ENCODE measurements at places on chromosomes 3 and 15.

DNA sequence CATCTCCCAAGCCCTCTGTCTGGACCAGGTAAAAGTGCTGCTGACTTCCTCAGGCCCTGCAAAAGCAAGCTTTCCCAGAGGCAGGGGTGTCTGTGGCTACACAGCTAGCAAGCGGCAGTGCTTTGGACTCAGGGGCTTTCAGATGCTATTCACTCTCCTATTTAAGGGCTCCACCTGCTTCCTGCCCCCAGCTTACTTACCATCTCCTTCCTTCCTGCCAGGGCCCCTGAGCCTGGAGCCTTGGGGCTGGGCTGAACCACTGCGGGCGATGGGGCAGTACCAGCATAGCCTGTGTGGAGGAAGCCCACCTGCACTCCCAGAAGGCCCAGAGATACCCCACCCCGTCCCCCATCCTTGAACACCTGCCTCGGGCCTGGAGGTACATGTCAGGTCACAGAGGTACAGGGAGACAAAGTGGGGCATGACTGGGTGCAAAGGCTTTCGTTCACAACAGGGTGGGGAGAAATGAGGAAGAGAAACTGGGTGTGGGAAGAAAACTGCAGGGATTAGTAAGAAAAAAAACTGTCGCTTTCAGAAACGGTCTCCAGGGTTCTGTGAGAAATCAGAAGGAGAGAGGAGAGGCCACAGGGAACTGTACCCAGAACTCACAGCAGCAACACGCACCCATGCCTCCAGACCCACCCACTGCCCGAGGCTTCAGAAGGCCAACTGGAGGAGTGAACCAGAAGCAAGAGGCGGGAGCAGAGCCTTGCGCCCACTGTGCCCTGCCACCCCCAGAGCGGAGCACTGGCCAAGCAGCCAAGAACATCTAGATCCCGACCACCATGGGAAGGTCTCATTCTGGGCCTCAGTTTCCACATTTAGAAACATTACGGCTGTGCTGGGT lies 49.5 kb downstream of the CCDC12 start:
- DNase-seq = no peak

- DNase-seq = no peak
Observed at GRCh38 chr3:14929310-14930074, 17.9 kb upstream of the NR2C2 start.

DNA sequence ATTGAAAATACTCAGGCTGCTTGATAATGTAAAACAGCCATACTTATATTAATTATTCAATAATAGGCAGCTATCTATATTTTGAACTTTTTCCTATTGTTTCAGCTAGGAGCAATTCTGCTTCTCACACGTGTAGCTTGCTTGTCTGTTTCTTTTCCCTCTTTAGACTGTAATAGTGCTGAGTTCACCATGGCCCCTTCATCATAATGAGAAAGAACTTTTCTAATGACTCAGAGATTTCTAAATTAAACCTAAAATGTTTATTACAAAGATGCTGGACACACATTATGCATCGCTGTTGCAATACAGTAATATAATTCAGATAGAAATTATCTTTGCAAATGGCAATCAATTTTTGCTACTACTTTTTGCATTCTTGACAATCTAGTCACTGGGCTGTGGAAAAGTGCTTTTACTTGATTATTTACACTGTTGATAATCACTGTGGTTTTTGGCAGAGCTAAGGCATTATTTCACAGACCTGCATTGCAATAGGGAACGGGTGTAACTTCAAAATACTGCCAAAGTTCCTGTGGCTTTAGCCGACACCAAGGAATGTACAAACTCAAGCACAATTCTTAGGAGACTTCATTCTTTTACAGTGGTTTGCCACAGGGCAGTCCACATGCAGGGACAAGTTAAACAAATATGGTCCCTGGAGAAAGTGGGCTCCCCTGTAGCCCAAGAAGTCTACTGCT lies 281.0 kb upstream of the TBL1XR1 start:
- DNase-seq = no peak

DNA sequence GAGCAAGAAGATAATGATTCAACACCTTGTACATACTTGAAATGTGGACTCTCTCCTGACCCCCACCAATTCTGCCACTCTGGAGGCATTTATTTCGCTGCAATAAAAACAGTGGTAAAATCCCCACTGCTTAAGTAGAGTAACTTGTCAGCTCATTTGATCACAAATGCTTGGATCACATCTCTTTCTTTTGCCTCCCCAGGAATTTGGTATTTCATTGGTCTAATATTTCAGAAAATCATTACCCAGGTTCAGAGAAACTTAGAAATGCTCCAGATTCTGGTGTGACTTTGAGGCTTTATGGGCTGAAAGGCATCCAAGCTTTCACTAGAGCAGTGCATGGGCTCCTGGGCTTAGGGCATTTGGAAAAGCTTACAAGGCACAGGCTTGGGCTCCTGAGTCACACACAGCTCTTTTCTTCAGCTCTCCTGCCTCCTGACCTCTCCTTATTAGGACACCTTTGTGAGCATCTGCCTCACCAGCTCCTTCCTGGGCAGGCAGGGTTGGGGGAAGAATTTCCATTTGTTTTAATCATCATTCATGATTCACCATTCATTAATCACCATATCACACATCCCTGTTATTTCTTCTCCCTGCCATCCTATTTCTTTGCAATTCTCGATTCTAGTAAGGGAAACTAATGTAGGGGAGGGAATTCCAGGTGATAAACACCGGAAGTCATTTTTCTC lies 22.5 kb downstream of the CDCP1 start:
- no peak for DNase-seq

GRCh38 chr3:125460233-125460632 lies 59.8 kb downstream of the SNX4 start:
- DNase-seq = no peak

DNA sequence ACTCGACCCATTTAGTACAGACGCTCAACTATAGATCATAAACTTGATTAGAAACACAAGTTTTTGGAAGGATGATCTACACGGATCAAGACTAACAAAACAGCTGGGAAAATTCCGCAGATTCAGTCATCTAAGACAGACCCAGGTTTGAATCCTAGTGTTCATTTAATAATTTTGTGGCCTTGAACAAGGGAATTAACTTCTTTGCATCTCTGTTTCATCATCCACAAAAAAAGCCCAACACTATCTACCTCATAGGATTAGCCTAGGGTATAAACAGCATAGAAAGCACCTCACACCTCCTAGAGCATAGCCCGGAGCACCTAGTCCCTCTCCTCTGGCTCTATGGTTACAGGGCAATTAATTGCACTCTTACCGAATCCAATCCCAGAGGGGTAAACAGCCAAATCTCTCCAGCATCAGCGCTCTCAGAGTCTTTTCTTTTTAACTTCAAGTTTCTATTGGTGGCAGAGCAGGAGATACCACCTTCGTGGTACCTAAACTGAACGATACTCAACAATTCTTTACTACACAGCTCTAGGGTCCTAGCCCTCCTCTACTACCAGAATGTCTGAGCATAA lies 3.5 kb downstream of the TBL1XR1 start:
- DNase-seq = no peak

- DNase-seq = no peak
Observed at GRCh38 chr3:32155117-32155516, 48.7 kb downstream of the GPD1L start.

- DNase-seq = no peak
Observed at GRCh38 chr15:61946778-61947177, 113.5 kb downstream of the VPS13C start.

DNA sequence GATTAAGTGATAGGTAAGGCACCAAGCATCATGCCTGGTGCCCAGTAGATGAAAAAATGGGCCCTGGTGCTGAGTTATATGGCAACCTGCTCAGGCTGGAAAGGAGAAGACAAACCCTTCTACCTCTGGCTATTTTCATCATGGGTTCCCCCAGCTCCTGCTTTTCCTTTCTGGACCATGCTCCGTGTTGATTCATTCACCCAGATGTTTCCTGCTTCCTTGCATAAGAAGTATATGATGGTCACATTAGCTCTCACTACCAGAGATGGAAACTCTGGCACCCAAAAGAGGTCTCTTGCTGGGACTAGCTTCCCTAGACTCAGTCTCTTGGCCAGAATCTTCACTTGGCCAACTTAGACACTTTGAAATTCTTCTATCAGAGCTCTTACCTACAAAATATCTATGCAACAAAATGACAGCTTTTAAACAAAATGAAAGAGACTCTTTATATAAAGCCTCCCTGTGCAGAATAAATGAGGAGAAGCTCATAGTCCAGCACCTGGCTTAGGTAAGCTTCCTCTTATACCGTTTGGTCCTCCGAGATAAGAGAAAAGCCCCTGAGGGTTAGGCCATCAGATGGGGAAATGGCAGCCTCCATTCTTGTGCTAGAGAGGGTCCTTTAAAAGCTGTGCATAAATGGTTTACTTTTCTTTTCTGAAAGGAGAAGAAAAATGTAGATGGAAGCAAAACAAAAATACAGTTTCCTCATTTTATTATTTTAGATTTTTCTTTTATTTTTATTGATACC lies 46.8 kb upstream of the MCF2L2 start:
- DNase-seq = no peak

DNA sequence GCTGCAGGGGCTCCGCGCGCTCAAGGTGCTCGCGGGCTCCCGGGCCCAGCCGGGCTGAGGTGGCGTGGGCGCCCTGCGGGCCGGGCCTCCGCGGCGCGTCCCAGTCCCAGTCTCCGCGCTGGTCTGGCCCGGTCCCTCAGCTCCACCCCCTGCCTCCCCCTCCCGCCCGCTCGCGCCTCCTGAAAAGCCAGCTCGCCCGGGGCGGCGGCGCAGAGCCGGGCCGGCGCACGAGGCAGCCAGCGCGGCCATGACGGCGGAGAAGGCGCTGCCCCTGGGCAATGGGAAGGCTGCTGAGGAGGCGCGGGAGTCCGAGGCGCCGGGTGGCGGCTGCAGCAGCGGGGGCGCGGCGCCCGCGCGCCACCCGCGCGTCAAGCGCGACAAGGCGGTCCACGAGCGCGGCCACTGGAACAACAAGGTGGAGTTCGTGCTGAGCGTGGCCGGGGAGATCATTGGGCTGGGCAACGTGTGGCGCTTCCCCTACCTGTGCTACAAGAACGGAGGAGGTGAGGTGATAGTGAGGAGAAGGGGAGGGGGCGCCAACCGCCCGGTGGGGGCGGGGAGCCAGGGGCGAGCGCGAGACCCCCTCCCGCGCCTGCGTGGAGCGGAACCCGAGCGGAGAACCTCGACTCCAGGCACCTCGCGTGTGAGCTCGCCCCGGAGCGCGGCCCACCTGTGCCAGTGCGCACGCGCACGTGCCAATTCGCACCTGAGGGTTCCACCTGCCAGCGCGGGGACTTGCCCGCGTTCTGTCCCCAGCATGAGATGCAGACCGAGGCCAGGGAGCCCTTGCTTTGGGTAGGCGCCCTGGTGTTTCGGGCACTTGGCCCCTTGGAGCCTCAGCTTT lies at the start of gene SLC6A11:
Gene SLC6A11 (plus strand): TSS at position 210 of the 844 bp plus-strand sequence. CDS start 38 bp downstream, at position 248.
- no peak for DNase-seq

- DNase-seq = no peak
Observed at GRCh38 chr15:31262901-31263671, 63.5 kb upstream of the KLF13 start.
